ENCODE measurements at places on chromosomes 6 and 20. TPM values are rescaled to one million over a fixed set of nuclear protein-coding genes. Genes with fewer than 3 reads are reported as not detected.

DNA sequence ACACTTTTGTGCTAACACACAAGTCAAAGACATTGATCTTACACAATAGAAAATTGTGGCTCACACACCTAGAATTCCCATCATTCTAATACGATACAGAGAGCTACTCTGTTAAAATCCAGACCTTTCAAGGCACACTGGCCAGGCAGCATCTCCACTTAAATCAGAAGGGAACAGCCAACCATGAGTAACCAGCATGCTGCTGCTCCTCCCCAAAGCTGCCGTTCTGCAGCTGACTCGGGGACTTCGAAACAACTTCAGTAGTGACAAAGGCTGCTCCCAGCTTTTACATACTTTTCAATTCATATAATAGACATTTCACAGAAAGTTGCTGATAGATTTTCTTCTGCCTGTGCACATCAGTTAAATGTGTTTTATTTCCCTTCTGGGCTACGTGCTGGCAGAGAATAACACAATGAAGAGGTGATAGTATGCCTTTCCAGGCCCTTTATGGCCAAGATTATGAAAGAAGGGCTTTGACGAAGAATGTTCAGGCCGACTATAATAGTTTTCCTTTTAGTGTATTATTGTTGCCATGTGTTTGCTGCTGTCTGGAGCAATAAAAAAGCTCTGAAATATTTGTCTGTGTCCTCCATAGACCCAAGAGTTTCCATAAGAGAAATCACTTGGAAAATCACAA is 159.0 kb downstream of the GMDS start:
- no peaks in the 10 kb centered on the region for H3K36me3 ChIP-seq
- H3K27me3 ChIP-seq = no peaks in the 10 kb centered on the region
- DNase-seq = no peak

GRCh38 chr20:19397666-19398065 is 185.2 kb downstream of the SLC24A3 start:
- H3K4me3 ChIP-seq = no peak overlapping the region
- no peak overlapping the region for H3K27ac ChIP-seq
- no peaks in the 10 kb centered on the region for H3K36me3 ChIP-seq
- no peaks in the 10 kb centered on the region for H3K27me3 ChIP-seq

The EFCAB8 gene
- total RNA-seq = not detected

- H3K36me3 ChIP-seq = no peaks in the 10 kb centered on the region
- H3K4me1 ChIP-seq = peaks cover 19% of the 10 kb centered on the region
- no peak for DNase-seq
- H3K27ac ChIP-seq = peak overlapping the region; percentile 94
- no peak overlapping the region for H3K4me3 ChIP-seq
These were observed 1.0 kb upstream of the APMAP start for GRCh38 chr20:24993337-24994185.

GRCh38 chr20:42082611-42083010 is 464.4 kb upstream of the CHD6 start:
- no peak overlapping the region for H3K4me3 ChIP-seq
- H3K27ac ChIP-seq = no peak overlapping the region
- no peak for DNase-seq

DNA sequence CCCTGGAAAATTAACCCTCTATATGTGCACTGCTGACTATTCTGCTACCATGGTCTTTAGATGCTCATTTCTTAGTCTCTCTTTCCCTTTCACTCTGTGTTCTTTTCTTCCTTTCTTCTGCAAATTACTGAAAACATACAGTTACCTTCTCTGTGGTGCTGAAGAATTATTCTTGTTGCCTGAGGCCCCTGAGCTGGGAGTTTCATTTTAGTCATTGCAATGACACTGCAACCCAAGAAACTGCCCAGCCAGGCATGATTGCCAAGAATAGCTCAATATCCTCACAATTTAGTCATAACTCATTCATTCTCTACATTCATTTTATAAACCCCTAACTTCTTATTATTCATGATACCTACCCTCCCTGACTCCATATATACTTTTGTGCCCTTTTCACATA is 245.8 kb upstream of the RAB32 start:
- no peaks in the 10 kb centered on the region for H3K36me3 ChIP-seq
- no peak for DNase-seq
- H3K27me3 ChIP-seq = no peaks in the 10 kb centered on the region

DNA sequence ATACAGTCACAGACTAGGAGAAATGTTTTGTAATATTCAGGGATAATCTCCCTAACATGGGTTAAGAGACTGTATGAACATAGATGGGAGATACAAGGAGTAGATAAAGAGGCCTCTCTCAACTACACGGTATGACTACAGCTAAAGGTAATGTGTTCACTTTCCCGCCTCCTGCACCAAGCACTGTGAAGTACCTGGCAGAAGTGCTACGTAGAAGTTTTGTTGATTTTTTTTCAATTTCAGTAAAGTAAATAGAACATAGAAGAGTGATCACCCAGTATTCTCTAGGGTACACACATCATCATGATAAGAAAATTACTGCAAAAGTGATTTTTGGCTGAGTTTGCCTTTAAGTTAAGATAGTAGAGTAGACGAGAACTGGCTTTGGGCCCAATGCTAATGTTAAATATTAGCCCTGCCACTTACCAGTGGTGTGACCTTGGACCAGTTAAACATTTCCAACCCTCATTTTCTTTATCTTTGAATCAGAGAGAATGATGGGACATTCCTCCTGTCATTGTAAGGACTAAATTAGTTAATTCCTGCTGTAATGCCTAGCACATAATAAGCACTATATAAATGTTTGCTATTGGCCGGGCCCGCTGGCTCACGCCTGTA is 183.6 kb downstream of the COL9A1 start:
- H3K27me3 ChIP-seq = no peaks in the 10 kb centered on the region
- no peaks in the 10 kb centered on the region for H3K36me3 ChIP-seq
- peak; percentile 7 for DNase-seq
- H3K4me3 ChIP-seq = no peak overlapping the region
- H3K27ac ChIP-seq = no peak overlapping the region

DNA sequence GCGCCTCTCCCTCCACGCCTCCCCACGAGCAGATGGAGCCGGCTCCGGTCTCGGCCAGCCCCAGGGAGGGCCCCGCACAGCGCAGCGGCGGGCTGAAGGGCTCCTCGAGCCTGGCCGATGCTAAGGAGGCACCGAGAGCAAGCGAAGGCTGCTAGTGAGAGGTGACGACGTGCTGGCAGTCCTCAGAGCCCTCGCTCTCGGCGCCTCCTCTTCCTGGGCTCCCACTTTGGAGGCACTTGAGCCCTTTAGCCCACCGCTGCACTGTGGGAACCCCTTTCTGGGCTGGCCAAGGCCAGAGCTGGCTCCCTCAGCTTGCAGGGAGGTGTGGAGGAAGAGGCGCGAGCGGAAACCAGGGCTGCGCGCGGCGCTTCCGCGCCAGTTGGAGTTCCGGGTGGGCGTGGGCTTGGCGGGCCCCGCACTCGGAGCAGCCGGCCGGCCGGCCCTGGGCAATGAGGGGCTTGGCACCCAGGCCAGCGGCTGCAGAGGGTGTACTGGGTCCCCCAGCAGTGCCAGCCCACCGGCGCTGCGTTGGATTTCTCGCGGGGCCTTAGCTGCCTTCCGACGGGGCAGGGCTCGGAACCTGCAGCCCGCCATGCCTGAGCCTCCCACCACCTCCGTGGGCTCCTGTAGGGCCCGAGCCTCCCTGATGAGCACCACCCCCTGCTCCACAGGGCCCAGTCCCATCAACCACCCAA is 2.5 kb upstream of the TMEM14C start:
- H3K4me3 ChIP-seq = peak overlapping the region; percentile 57
- DNase-seq = peak; percentile 43
- H3K4me1 ChIP-seq = peaks cover 30% of the 10 kb centered on the region
- H3K27ac ChIP-seq = peak overlapping the region; percentile 93
- H3K27me3 ChIP-seq = no peaks in the 10 kb centered on the region

- DNase-seq = no peak
- no peaks in the 10 kb centered on the region for H3K27me3 ChIP-seq
- no peak overlapping the region for H3K27ac ChIP-seq
- no peaks in the 10 kb centered on the region for H3K4me1 ChIP-seq
- H3K36me3 ChIP-seq = no peaks in the 10 kb centered on the region
These were observed 41.7 kb downstream of the RIOK1 start for GRCh38 chr6:7431313-7431673.

The GNAS-AS1 gene
- total RNA-seq = 0.55 TPM

DNA sequence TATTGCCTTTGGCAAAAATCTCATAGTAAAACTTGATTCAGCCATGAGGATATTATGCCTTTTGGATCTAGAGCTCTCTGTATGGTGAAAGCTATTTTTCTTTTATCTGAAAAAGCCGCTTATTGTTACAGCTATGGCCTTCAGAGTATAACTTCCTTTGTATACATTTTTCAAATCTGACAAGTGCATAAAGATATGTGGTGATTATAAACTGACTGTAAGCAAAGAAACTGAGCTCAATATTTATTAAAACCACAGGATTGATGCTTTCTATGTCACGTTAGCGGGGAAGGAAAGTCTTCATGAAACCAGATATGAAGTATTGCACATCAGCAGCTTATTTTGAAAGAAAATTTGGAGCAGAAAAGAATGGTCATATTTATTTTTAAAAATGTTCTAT is 151.8 kb downstream of the THEMIS start:
- H3K4me1 ChIP-seq = no peaks in the 10 kb centered on the region
- DNase-seq = no peak

- H3K4me1 ChIP-seq = peaks cover 7% of the 10 kb centered on the region
- no peak for DNase-seq
- H3K36me3 ChIP-seq = no peaks in the 10 kb centered on the region
- no peak overlapping the region for H3K27ac ChIP-seq
- no peaks in the 10 kb centered on the region for H3K27me3 ChIP-seq
- no peak overlapping the region for H3K4me3 ChIP-seq
These were observed 44.2 kb upstream of the TNFRSF21 start for GRCh38 chr6:47353871-47354270.

GRCh38 chr6:39170860-39171259 is 55.9 kb upstream of the SAYSD1 start:
- no peak overlapping the region for H3K4me3 ChIP-seq
- H3K27ac ChIP-seq = no peak overlapping the region
- peaks cover 2% of the 10 kb centered on the region for H3K27me3 ChIP-seq
- H3K4me1 ChIP-seq = peaks cover 14% of the 10 kb centered on the region
- no peaks in the 10 kb centered on the region for H3K36me3 ChIP-seq

GRCh38 chr6:42210551-42210950 is 7.1 kb downstream of the MRPS10 start:
- no peak overlapping the region for H3K4me3 ChIP-seq
- H3K4me1 ChIP-seq = peaks cover 7% of the 10 kb centered on the region
- no peaks in the 10 kb centered on the region for H3K27me3 ChIP-seq
- peaks cover 59% of the 10 kb centered on the region for H3K36me3 ChIP-seq

The MSH5 gene
- total RNA-seq = 159 TPM

DNA sequence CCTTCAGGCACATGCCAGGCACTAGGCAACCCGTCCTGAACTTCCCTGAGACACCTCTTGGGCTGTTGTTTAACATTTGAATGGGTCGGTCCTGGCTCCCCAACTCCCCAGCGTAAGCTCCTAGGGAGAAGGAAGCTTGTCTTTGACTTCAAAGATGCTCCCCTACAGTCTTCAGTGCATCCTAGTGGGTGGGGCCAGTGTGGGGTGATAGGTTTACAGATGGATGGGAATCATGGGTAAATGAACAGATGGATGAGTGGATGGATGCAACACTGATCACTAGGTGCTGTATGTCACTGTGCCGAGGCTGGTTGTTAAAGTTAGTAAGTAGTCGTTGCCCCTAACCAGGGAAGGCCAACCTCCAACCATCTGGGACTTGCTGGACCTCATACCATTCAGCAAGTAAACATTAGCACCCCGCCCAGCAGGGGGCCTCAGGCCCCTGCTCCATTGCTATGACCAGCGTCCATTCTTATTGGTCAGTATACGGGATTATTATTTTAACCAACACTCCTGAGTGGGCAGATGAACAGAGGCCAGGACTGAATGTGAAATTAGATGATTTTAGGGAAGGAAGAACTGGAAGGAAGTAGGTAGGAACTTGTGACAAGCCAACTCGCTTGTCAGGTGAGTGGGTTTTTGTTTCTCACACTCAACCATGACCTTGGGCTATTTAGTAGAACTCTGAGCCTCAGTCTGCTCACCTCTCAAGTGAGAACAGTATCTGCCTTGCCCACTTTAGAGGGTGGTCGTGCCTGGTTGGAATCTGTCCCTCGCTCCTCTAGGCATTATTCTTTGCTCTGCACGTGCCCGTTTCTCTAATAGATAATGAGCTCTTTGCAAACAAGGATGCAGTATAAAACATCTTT is 82.9 kb upstream of the FOXP4 start:
- H3K36me3 ChIP-seq = no peaks in the 10 kb centered on the region
- DNase-seq = peak; percentile 64
- H3K27me3 ChIP-seq = no peaks in the 10 kb centered on the region
- no peak overlapping the region for H3K27ac ChIP-seq
- no peak overlapping the region for H3K4me3 ChIP-seq

The MYLK4 gene
- total RNA-seq = 0.41 TPM

The GABBR1 gene
- 27.3 TPM for total RNA-seq

- no peak for DNase-seq
- H3K27me3 ChIP-seq = no peaks in the 10 kb centered on the region
- H3K27ac ChIP-seq = no peak overlapping the region
- no peaks in the 10 kb centered on the region for H3K36me3 ChIP-seq
- H3K4me3 ChIP-seq = no peak overlapping the region
These were observed 35.5 kb upstream of the FOXC1 start for GRCh38 chr6:1574083-1574761.

GRCh38 chr20:61970357-61970756 is 95.3 kb downstream of the TAF4 start:
- no peak overlapping the region for H3K4me3 ChIP-seq
- H3K27me3 ChIP-seq = peaks cover 17% of the 10 kb centered on the region
- no peak overlapping the region for H3K27ac ChIP-seq

The SEL1L2 gene
- total RNA-seq = not detected

GRCh38 chr20:32839227-32839981 is 19.3 kb upstream of the EFCAB8 start:
- no peaks in the 10 kb centered on the region for H3K36me3 ChIP-seq
- H3K4me3 ChIP-seq = no peak overlapping the region
- H3K27ac ChIP-seq = no peak overlapping the region
- no peak for DNase-seq
- no peaks in the 10 kb centered on the region for H3K4me1 ChIP-seq
- no peaks in the 10 kb centered on the region for H3K27me3 ChIP-seq

- no peaks in the 10 kb centered on the region for H3K36me3 ChIP-seq
- no peaks in the 10 kb centered on the region for H3K4me1 ChIP-seq
- H3K27ac ChIP-seq = no peak overlapping the region
- no peak for DNase-seq
- no peak overlapping the region for H3K4me3 ChIP-seq
- H3K27me3 ChIP-seq = no peaks in the 10 kb centered on the region
These were observed 469.7 kb downstream of the CDKAL1 start for GRCh38 chr6:21003780-21004541.

The RBBP9 gene
- 1.5 TPM for total RNA-seq

The CST7 gene
- total RNA-seq = 3.3 TPM

GRCh38 chr6:23505026-23505425 is 621.0 kb upstream of the NRSN1 start:
- H3K27me3 ChIP-seq = no peaks in the 10 kb centered on the region
- H3K4me1 ChIP-seq = no peaks in the 10 kb centered on the region
- H3K4me3 ChIP-seq = no peak overlapping the region
- DNase-seq = no peak

GRCh38 chr6:154569156-154569862 is 58.8 kb upstream of the CNKSR3 start:
- peak overlapping the region; percentile 44 for H3K27ac ChIP-seq
- H3K36me3 ChIP-seq = no peaks in the 10 kb centered on the region
- H3K4me3 ChIP-seq = no peak overlapping the region
- no peak for DNase-seq
